ENCODE measurements at places on chromosomes 7 and 10.

DNA sequence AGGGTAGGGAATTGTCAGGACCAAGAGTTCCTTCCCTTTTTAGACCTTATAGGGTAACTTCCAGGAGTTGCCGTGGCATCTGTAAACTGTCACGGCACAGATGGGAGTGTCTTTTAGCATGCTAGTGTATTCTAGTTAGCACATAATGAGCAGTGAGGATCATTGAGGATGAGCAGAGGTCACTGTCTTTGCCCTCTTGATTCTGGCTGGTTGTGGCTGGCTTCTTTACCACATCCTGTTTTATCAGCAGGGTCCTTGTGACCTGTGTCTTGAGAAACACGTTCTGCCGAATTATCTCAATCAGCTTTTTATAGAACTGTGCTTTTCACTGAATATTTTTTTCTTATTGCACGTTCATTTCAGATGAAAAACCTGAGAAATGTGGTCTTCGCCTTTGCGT, 41.5 kb downstream of the MINPP1 start:
- peak; percentile 93 for DNase-seq

- no peak for DNase-seq
Measured at GRCh38 chr10:23325132-23325531, 19.5 kb downstream of the C10orf67 start.

- no peak for DNase-seq
Measured at GRCh38 chr7:159061674-159062212, 82.9 kb downstream of the VIPR2 start.

DNA sequence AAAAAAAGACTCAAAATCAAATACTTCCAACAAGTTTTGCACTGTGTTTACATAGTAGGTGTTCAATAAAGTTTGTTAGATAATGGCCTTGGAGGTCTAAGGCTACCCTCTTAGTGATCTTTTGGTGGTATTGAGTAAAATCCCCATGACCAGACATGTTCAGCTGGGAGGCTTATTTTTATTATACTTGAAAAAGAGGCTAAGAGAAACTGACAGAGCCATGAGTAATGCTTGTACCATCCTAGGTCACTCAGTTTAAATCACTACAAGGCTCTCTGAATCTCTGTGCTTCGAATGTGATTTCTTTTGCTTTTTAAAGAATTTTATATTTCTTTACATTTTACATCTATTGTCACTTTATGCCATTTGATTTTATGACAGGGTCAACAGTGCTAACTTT, 90.5 kb downstream of the TWIST1 start:
- no peak for DNase-seq

DNA sequence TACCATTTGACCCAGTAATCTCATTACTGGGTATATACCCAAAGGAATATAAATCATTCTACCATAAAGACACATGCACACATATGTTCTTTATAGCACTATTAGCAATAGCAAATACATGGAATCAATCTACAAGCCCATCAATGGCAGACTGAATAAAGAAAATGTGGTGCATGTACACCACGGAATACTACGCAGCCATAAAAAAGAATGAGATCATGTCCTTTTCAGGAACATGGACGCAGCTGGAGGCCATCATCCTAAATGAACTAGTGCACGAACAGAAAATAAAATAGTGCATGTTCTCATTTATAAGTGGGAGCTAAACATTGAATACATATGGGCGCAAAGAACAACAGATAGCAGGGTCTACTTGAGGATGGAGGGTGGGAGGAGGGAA, 26.6 kb downstream of the NRP1 start:
- no peak for DNase-seq

DNA sequence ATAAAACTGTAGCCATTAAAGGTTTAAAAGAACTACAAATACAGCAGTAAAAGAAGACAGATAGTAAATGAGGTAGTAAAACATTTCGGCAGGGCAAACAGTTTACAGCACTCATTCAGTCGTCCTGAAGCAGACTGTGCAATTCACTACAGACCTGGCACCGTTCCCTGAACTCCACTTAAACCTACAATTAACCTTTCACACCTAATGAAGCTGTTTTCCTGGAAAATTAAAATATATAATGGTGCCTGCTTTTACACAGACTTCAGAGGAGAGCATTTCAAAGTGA, 335.3 kb downstream of the GFRA1 start:
- no peak for DNase-seq

DNA sequence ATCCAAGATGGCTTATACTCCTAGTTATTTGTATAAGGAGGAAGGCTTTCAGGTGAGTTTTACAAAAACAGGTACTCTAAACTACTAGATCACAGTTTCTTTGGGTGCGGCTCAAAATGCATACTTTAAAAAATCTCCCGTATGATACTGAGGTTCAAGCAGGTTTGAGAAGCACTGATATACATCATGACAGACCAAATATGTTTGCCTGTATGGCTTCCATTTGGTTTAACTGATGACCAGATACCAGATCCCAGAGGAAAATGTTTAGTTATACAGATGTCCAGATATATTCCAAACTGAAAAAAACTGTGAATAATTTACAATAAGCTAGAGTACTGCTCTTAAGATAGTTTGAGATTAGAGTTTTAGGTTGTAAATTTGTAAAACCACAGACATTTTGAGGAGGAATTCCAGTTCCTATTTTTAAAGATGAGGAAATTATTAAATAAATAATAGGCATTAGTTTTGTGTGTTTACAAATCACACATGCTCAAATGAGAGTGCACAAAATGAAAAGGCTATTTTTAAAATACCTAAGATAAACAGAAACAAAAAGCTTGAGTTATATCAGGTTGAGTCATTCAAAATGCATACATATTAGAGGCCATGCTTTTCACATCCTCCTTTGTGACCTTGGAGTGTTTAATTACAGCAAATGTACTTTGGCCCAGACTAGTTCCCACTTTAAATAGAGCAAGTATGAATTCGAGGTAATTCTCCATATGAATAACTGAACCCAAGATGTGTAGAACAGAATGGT, 60.5 kb downstream of the SEMA3C start:
- DNase-seq = no peak

All from NB4 (cell line).